WERI-Rb-1 (cell line): ENCODE measurements at places on chromosomes 12 and 14.

GRCh38 chr14:99422228-99423010 is 58.2 kb downstream of the SETD3 start:
- DNase-seq, result no peak

GRCh38 chr12:108856428-108857157 is 790 bp downstream of the SSH1 start:
- no peak for DNase-seq

DNA sequence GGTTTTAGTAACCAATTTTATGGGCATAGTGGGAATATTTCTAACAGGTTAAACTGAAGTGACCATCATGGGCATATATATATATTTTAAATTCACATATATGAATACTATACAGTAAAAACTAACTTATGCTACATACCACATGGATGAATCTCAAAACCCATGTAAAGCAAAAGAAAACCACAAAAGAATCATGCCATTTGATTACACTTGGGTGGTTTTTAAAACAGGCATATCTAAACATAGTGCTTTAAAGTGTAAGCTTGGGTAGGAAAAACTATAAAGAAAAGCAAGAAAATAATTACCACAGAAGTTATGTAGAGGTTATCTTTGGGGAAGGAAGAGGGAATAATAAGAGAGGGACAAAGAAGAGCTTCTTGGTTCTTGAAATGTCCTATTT is 326.1 kb downstream of the NAV3 start:
- DNase-seq, result no peak

- DNase-seq, result no peak
Observed at GRCh38 chr14:101333335-101334280, 227.7 kb upstream of the DIO3 start.

DNA sequence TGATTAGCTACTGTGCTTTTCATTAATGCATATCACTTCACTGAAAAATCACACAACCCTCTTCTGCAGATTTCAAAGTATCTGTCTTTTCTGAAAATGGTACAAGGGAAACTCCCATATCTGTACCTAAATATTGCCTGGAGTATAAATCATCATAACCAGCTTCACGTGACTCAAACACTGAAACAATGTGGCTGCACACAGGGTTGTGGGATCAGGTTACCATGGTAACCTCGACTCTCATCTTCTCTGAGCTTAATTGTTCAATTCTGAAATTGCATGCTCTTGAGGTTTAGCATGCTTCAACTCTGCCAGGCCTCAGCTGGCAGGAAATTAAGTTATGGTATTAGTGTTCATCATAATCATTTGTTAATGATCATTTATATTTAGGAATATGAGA is 77.5 kb upstream of the CPSF6 start:
- DNase-seq, result no peak
